Uterine smooth muscle cell (primary cell): ENCODE measurements at places on chromosomes 11 and 22. TPM values are rescaled to one million over a fixed set of nuclear protein-coding genes. Genes with fewer than 3 reads are reported as not detected.

OR10D3 gene
- total RNA-seq = not detected in 2 replicates

ZW10 gene
- total RNA-seq = 21.1 and 32.1 TPM in 2 replicates

CRYBB3 gene
- total RNA-seq = not detected in 2 replicates

DENND5A gene
- total RNA-seq = 183 and 188 TPM in 2 replicates

NLRX1 gene
- total RNA-seq = 9.6 and 15.2 TPM in 2 replicates

RIC3 gene
- total RNA-seq = under 0.01 and 0.11 TPM in 2 replicates

LINC01488 gene
- total RNA-seq = not detected in 2 replicates

CD3D gene
- total RNA-seq = not detected in 2 replicates

PIH1D2 gene
- 0.87 and 2.2 TPM in 2 replicates for total RNA-seq

DDIAS gene
- 3.1 and 8.1 TPM in 2 replicates for total RNA-seq

C11orf24 gene
- 28.6 and 68.5 TPM in 2 replicates for total RNA-seq

MRGPRF gene
- total RNA-seq = 33.6 and 44.1 TPM in 2 replicates

MS4A15 gene
- not detected in 2 replicates for total RNA-seq

CHRM1 gene
- total RNA-seq = not detected in 2 replicates
